ENCODE measurements at places on chromosomes 2 and 18. TPM values are rescaled to one million over a fixed set of nuclear protein-coding genes. Genes with fewer than 3 reads are reported as not detected.
A peak's percentile ranks its signal among the peaks of the same experiment; 100 is the strongest.

GRCh38 chr2:150572961-150573395 lies 85.5 kb upstream of the RND3 start:
- no peaks in the 10 kb centered on the region for H3K27me3 ChIP-seq
- no peak overlapping the region for H3K4me3 ChIP-seq
- H3K27ac ChIP-seq, result no peak overlapping the region
- no peak for DNase-seq
- H3K4me1 ChIP-seq, result no peaks in the 10 kb centered on the region

DNA sequence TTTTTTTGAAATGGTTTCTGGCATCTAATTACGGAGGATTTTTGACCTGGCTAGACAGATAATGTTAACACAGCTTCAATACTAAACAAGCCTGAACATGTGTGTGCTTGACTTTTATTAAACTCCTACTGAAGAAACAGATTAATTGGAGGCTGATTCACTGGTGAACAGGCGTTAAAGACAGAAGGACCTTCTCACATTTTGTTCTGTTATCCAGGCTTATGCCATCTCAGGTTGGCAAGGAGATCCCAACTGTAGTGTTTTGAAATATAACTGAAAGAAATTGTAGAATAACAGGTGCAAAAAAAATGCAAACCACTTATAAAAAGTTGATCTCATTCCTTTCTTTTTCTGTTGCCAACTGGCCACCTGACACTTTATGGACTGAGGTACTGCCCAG lies 269.6 kb downstream of the ARHGAP15 start:
- no peak overlapping the region for H3K4me3 ChIP-seq
- no peaks in the 10 kb centered on the region for H3K27me3 ChIP-seq
- DNase-seq, result no peak

DNA sequence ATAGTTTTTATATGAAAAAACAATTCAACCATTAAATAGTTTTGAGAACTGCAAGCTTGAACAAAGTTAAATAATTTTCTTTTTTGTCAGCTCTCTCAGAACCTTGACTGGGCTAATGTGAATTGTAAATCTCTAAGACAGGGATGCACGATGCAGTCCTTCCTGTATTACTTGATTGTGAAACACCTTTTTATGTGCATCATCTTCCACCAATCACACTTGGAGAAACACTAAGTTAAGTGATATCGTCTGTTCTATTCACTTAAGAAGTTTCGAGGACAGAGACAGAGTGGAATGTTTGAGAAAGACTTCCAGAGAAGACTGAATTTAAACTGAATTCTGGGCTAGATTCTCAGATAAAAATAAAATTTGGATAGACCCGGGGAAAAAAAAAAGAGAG lies 238.2 kb downstream of the MREG start:
- no peak overlapping the region for H3K27ac ChIP-seq
- peaks cover 45% of the 10 kb centered on the region for H3K4me1 ChIP-seq
- H3K4me3 ChIP-seq, result no peak overlapping the region
- no peaks in the 10 kb centered on the region for H3K36me3 ChIP-seq

DNA sequence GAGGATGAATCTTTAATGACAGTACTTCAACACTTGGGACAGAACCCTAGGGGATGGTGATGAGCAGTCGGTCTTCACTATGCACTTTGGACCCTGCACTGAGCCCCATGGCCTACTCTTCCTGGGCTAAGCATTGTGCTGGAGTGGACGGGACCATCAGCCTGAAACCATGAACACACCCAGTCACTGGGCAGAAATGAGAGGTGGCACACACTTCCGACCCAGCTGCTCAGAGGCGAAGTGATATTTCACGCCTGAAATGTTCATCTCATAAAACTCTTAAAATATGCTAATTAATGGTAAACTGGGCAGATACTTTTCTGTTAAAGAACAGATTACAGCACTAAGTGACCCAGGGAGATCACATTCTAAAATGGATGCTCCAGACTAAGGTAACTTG lies 150.3 kb upstream of the NDUFV2 start:
- H3K27ac ChIP-seq, result no peak overlapping the region
- no peak overlapping the region for H3K4me3 ChIP-seq
- no peaks in the 10 kb centered on the region for H3K4me1 ChIP-seq
- no peaks in the 10 kb centered on the region for H3K27me3 ChIP-seq
- H3K36me3 ChIP-seq, result no peaks in the 10 kb centered on the region

DNA sequence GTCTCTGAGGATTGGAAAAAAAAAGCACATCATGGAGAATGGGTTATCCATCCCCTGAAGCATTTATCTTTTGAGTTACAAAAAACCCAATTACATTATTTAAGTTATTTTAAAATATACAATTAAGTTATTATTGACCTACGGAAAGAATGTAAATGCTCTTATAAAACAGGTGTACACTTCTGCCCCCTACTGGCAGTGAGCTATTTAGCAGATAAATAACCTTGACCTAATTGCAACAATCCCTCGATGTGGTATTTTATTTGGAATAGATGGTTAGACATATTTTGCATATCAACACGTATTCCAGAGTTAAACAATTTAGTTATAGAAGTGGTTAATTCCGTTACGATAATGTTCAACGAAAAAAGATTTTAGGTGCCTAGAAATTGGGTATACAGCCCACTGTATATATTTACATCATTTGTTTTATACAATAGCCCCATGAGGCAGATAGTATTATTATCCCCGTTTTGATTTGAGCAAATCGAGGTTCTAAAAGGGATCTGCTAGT lies 9.1 kb upstream of the DAW1 start:
- H3K27me3 ChIP-seq, result no peaks in the 10 kb centered on the region
- peak overlapping the region; percentile 74 for H3K27ac ChIP-seq
- H3K4me1 ChIP-seq, result peaks cover 29% of the 10 kb centered on the region

KLHL14 gene
- not detected for total RNA-seq

SPEG gene
- total RNA-seq, result 455 TPM

GRCh38 chr2:239251971-239252370 lies 148.8 kb downstream of the HDAC4 start:
- no peaks in the 10 kb centered on the region for H3K27me3 ChIP-seq
- peaks cover 23% of the 10 kb centered on the region for H3K4me1 ChIP-seq
- no peaks in the 10 kb centered on the region for H3K36me3 ChIP-seq
- no peak for DNase-seq

DNA sequence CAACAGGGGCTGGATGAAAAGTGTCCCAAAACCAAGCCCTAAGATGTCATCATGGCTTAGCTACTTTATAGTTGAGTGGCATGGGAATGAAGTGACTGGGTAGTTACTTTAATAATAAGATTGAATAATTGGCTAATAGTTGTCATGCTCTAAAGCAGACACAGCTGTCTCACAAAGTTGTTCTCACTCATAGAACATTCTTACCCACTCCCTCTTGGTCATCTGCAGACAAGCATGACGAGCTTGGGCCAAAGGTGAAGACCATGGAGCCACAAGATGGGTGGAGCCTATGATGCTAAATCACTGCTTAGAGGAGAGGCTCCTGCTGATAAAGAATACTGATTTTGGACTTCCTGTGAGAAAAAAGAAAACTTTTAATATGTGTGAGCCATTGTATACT lies 62.4 kb upstream of the MMADHC start:
- no peak for DNase-seq
- no peak overlapping the region for H3K4me3 ChIP-seq
- H3K27ac ChIP-seq, result no peak overlapping the region

DNA sequence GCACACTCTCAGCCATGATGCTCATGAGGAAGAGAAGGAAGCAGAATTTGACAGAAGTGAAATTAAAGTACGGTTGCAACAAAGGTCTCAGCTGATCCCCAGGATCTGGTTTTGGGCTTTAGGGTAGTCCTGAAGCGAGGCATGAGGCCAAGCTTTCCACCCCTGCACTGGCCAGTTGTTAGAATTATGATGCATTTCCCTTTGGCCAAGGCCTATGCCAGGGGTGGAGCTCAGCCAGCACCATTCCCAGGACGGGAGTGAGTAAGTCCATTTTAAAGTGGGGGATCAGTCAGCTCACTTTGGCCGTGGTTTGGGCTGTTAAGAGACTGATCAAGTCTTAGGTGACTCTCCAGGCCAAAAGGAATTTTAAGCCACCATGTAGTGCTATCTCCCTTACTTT lies 314.5 kb upstream of the MMADHC start:
- H3K27ac ChIP-seq, result no peak overlapping the region
- DNase-seq, result peak; percentile 14
- no peaks in the 10 kb centered on the region for H3K36me3 ChIP-seq

DNA sequence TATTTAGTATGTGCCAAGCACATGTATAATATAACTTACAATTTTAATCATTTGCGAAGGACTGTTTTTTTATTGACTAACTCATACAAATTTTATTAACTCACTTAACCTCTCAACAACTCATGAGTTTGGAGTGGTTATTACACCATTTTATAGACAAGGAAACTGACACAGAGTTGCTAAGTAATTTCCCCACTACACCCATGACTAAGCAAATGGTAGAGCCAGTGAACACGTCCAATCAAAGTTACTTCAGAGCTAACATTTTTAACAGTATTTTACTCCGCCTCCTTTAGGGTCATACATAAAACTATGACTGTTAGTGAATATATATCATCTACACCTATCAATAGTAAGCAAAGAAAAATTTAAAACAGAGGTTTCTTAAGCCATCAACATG lies 556.7 kb upstream of the FSIP2 start:
- no peak overlapping the region for H3K4me3 ChIP-seq
- no peak for DNase-seq
- H3K36me3 ChIP-seq, result no peaks in the 10 kb centered on the region
- no peak overlapping the region for H3K27ac ChIP-seq
- H3K4me1 ChIP-seq, result no peaks in the 10 kb centered on the region

DNA sequence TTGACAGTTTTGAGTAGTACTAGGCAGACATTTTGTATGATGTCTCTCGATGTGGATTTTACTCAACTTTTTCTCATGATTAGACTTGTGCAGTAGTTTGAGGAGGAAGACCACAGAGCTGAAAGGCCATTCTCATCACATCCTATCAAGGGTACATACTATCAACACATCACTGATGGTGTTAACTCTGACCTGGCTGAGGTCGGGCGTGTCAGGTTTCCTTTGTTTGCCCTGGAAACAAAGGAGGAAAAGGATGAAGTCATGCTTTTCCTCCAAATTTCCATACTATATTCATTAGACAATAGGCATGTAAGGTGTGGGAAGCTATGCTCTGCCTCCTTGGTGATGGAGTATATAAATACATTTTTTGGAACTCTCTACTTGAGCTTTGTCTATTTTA lies 211.1 kb downstream of the DSEL start:
- no peaks in the 10 kb centered on the region for H3K36me3 ChIP-seq
- H3K27ac ChIP-seq, result no peak overlapping the region
- no peak overlapping the region for H3K4me3 ChIP-seq
- no peaks in the 10 kb centered on the region for H3K4me1 ChIP-seq
- DNase-seq, result no peak

- no peak for DNase-seq
- no peaks in the 10 kb centered on the region for H3K27me3 ChIP-seq
- H3K36me3 ChIP-seq, result no peaks in the 10 kb centered on the region
- H3K4me1 ChIP-seq, result no peaks in the 10 kb centered on the region
- no peak overlapping the region for H3K4me3 ChIP-seq
These were observed 44.9 kb upstream of the ALK start for GRCh38 chr2:29966266-29966665.

GRCh38 chr2:238130111-238130695 lies 8.3 kb upstream of the KLHL30 start:
- no peak for DNase-seq
- no peak overlapping the region for H3K27ac ChIP-seq
- H3K36me3 ChIP-seq, result no peaks in the 10 kb centered on the region

ALK gene
- total RNA-seq, result 2.0 TPM

KDM3A gene
- total RNA-seq, result 41.7 TPM

GRCh38 chr2:230864605-230865306 lies at the start of gene ITM2C:
ITM2C (plus strand) TSS chr2:230864942; CDS start chr2:230865026, 84 bp downstream.
- peak within 1 kb of the TSS; percentile 19 for H3K27ac ChIP-seq
- peak within 1 kb of the TSS; percentile 79 for H3K4me3 ChIP-seq
- H3K36me3 ChIP-seq, result no peaks in the 10 kb centered on the region
- no peak for DNase-seq
- no peaks in the 10 kb centered on the region for H3K27me3 ChIP-seq
- H3K4me1 ChIP-seq, result peaks cover 41% of the 10 kb centered on the region

MC2R gene
- not detected for total RNA-seq

- no peak overlapping the region for H3K27ac ChIP-seq
- no peaks in the 10 kb centered on the region for H3K36me3 ChIP-seq
- H3K4me1 ChIP-seq, result no peaks in the 10 kb centered on the region
- no peak for DNase-seq
- no peak overlapping the region for H3K4me3 ChIP-seq
- no peaks in the 10 kb centered on the region for H3K27me3 ChIP-seq
These were observed 69.5 kb downstream of the CDH20 start for GRCh38 chr18:61402726-61403125.

DNA sequence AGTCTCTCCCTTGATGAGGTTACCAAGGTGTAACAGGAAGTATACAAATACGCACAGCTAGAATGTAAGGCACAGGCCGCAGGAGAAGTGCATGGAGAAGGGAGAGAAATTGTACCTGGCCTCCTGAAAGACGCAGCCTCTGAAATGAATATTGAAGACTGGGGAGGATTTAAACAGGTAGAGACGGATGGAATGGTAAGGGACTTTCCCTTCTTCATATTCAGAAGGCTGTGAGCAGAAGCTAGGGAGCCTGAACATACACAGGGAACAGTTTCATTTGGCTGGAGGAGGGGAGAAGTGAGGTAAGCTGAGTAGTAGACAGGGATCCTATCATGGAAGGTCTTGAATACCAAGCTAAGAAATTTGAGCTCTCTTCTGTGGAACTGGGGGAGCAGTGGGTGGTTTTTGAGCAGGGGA lies 112.7 kb downstream of the ANKRD44 start:
- peaks cover 74% of the 10 kb centered on the region for H3K4me1 ChIP-seq
- no peaks in the 10 kb centered on the region for H3K36me3 ChIP-seq
- H3K27ac ChIP-seq, result peak overlapping the region; percentile 57
- H3K4me3 ChIP-seq, result no peak overlapping the region
- DNase-seq, result no peak
- H3K27me3 ChIP-seq, result no peaks in the 10 kb centered on the region

DNA sequence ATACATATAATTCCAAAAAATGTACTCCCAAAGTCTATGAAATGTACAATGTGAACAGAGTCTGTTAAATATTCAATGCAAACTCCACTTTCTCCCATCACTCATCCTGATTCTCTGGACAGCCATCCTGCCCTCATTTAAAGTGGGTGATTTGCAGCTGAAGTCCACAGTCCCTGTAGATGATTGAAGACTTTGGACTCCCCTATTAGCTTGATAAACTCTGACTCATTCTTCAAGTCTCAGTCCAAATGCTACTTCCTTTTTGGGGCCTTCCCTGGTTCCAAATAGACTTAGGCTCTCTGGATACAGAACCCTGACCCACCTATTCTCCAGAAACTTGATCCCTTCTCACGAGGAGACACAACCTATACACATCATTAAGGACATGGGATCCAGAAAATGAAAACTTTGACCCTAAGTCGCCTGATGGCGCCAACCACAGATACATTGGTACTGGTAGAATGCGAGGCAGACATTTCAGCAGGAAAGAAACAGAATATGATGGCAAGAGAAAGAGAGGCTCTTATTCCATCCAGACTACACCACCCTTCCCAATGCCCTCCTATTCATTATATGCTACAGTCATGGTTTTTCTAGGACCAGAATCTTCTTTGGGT lies 122.7 kb downstream of the VIT start:
- no peak for DNase-seq
- no peaks in the 10 kb centered on the region for H3K36me3 ChIP-seq
